Activated T-helper 1 cell treated with anti-CD3 and anti-CD28 coated beads, Interleukin-2, amount 50 U/mL, for 16 hours (primary cell): ENCODE measurements at places on chromosomes 4 and X.

DNA sequence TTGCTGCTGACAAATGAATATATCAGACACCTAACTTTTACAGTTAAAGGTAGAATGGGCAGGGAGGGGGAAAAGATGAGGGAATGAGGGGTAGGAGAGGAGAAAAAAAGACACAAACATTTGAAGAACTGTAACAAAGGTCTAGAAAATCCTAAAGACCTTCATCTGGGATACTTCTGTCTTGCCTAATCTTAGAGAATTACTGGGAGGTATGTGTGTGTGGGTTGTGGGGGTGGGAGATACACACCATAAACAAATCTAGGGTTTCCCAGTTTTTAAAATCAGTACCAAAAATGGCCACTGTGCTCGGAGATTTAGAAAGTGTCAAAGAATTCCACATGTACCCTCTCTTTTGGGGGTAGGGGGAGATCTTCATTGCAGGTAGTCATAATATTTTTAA is 166.7 kb downstream of the SH3KBP1 start:
- no peak for DNase-seq

DNA sequence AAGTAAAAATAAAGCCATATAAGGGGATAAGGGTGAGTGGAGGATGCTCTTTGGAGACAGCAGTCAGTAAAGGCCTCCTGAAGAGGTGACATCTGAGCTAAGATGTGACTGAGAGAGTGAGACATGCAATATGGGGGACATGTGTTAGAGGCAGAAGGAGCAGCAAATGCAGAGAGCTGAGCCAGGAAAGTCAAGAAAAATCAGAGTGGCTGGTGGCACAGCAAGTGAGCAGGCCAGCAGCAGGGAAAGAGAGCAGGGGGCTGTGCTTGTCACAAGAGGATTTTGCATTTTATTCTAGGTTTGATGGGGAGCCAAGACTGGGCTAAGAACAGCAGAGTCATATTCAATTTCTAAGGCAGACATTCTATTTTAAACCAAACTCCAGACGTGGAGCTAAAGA is 394.5 kb downstream of the KCNIP4 start:
- no peak for DNase-seq

DNA sequence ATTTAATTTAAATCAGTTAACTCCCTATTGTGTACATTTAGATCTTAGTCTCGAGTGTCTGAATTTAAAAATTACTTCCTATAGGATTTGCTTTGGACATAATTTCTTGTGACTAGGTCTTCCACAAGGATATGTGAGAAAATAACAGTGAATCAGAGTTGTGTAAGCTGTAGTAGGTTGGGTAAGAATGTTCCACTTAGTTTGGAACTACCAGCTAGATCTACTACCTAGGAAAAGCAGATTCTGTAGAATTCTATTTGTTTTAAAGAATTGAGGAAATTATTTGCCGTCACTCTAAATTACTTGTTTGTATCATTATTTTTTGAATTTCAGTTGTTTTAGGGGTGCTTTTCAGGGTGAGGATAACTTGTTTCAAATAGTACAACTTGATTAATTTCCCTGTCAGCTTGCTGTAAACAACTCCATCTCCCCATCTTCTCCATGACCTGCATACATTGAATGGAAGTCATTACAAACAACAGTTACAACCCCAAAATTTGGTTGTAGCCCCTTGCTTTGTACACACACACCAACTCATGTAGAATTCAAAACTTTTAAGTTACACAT is 1.3 kb downstream of the MTHFD2L start:
- no peak for DNase-seq

DNA sequence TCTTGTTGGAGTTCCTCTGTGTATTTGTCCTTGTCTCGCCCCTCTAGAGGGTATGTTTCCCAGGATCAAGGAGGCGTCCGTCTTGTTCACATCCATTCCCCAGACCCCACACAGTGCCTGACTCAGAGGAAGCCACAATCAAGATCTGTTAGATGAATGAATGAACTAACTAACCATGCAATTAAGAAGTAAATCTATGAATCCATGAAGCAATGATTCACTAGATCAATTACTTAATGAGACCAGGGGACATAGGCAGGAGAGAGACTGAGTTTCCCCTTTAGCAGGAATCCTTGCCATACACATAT is 11.9 kb downstream of the BLOC1S4 start:
- no peak for DNase-seq

DNA sequence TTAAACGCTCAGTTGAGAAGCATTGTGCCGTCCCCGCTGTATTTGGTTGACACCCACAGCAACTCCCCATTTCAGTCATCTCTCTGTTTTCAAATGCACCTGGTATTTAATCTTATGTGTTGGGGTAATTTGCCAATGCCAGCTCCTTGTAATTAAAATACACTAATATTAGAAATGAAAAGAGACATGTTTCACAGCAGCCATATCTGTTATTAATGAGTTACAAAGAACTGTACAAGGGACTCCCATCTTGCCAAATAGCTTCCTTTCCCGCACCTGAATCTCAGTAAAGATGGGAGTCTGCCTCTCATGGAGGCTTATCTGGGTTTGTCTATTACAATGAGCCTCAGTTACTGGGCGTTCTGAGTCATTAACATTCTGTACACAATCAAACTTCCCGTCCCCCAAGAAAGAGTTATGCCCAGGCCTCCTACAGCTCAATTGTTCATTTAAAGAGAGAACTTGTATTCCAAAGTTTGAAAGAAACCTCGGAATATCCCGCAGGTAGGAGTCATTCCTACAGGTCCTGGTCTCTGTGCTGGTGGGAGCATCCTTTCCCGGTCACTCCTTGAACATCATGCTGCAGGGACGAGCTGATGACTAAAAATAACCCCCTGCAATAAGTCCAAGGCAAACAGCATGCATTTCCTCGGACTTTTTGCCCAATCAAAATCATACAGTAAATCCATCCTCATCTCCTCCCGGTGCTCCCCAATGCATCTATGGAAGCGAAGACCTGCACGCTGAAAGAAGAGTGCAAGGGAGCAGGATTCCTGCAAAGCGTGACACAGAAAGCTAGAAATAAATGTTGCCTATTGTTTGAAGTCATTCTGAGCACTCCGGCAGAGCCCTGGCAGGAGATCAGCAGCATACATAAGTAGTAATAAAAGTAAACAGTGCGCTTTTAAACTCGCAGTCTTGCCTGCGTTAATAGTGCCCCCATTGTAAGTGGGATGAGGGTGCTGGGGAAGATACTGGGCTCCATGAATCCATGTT is 926 bp downstream of the NDP start:
- no peak for DNase-seq

DNA sequence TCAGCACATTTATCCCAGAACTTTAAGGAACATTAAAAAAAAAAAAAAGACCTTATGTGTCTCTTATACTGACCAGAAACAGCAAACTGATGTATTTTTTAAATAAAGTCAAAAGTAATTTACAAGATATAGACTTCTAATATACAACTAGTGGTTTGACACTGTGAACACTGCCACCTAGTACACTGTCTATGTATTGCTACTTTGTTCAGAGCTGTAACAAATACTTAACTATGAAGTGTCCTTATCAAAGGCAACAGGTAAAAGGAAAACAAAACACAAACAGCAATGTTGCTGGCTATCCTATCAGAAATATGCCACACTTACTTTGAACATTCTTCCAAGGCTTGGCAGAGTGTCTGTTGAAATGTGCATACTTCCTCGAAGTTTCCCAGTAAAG is 60.4 kb downstream of the CD40LG start:
- no peak for DNase-seq
